Spinal cord (tissue), 10 donors: ENCODE measurements at places on chromosomes 2 and 18. TPM values are rescaled to one million over a fixed set of nuclear protein-coding genes. Genes with fewer than 3 reads are reported as not detected.

Gene C2orf81
- 1.2 TPM for total RNA-seq

Gene ANKRD30BL
- 15.3 TPM for total RNA-seq

Gene TRIM43
- 0.59 TPM for total RNA-seq

Gene CREG2
- total RNA-seq: 8.1 TPM

Gene MYO7B
- 4.3 TPM for total RNA-seq

Gene KCNG3
- total RNA-seq: 0.28 TPM

Gene TCF23
- 0.06 TPM for total RNA-seq

Gene MTA3
- 52.8 TPM for total RNA-seq

Gene UGT1A10
- total RNA-seq: not detected

Gene CRYGC
- not detected for total RNA-seq

Gene FSHR
- total RNA-seq: not detected

Gene SP140
- total RNA-seq: 0.99 TPM

Gene RNU2-63P
- 30.7 TPM for total RNA-seq

Gene TMEM150A
- 22.2 TPM for total RNA-seq

Gene LRRC30
- not detected for total RNA-seq

Gene COL4A3
- total RNA-seq: 2.2 TPM

Gene SYT4
- total RNA-seq: 179 TPM

Gene ANKRD62
- 0.10 TPM for total RNA-seq

Gene SPP2
- total RNA-seq: not detected

Gene SPATA3
- not detected for total RNA-seq

Gene CHRNG
- total RNA-seq: 0.06 TPM

Gene CCNYL1
- 19.0 TPM for total RNA-seq

Gene SLC5A7
- 40.3 TPM for total RNA-seq

Gene SIX3
- not detected for total RNA-seq

Gene WDR75
- 76.9 TPM for total RNA-seq

Gene ROCK1
- total RNA-seq: 56.1 TPM

Gene CD207
- not detected for total RNA-seq

Gene STK25
- 134 TPM for total RNA-seq

Gene LYG2
- not detected for total RNA-seq

Gene SCYGR4
- not detected for total RNA-seq

Gene COL6A3
- 429 TPM for total RNA-seq

Gene MBD5
- 40.1 TPM for total RNA-seq

Gene TSPYL6
- 0.17 TPM for total RNA-seq

Gene TPO
- 0.06 TPM for total RNA-seq

Gene GNAL
- total RNA-seq: 67.0 TPM

Gene ARL5A
- total RNA-seq: 76.6 TPM

Gene CCDC74B
- total RNA-seq: 6.4 TPM

Gene PIEZO2
- total RNA-seq: 30.2 TPM

Gene TNFRSF11A
- 1.8 TPM for total RNA-seq

Gene LIMS3
- 2.6 TPM for total RNA-seq

Gene GKN1
- not detected for total RNA-seq

Gene MC5R
- total RNA-seq: 0.22 TPM

Gene ZEB2
- total RNA-seq: 155 TPM

Gene ARHGAP15
- total RNA-seq: 53.1 TPM

Gene CACNB4
- 22.3 TPM for total RNA-seq

Gene TBC1D8
- 21.3 TPM for total RNA-seq

Gene MCM6
- 19.2 TPM for total RNA-seq

Gene MYCN
- 7.9 TPM for total RNA-seq

Gene NCKAP5
- 8.9 TPM for total RNA-seq

Gene SCG2
- total RNA-seq: 39.1 TPM
